ENCODE measurements at places on chromosomes 5 and 9.

DNA sequence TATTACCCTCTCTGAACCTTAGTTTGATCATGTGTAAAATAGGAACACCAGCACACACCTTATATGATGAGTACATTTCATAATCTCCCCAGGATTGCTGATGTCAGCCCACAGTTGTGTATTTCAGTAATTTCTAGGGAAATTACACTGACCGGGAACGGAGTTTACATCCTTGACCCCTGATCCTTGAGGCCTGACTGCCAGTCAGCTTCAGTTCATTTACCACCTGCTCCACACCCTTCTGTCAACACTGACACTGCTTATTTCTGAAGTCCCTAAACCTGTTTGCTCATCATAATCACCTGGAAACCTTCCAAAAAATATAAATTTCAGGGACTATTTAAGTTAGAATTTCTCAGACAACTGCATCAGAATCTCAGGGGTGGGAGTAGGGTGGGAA lies 55.3 kb downstream of the ZNF622 start:
- DNase-seq = no peak

- DNase-seq = no peak
Measured at GRCh38 chr5:60842871-60843385, 1.1 kb downstream of the ELOVL7 start.

DNA sequence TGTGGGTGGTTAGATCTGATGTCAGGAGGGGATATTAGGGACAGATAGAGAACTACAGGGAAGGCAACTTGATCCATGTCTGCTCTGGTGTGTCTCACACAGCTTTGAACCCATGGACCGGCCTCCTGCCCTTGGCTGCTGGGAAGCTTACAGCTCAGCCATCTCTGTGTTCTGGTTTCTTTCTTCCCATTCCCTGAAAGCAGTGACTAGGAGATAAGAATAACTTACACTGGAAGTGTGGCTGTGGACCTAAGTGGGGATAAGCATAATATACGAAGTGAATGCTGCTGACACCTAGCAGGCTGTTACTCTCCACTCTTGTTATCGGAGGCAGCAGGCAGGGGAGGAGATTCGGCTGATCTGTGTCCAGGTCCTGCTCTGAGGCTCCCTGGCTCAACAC lies 282.3 kb upstream of the TUT7 start:
- DNase-seq = no peak

DNA sequence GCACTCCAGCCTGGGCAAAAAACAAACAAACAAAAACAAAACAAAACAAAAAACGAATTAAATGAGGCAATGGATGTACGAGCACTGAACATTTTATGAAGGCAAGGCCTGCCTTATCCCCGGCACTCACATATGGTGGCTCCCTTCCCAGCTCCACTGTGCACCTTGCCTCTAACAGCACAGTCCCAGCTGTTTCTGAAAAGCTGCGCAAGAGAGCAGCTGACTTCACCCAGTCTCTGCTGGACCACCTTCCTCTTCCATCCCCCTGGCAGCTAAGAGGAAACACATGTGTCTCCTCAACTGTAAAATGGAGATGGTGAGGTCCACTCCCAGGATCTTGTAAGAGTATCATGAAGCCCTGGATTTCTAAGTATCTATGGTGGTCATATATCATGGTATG lies 100.7 kb downstream of the KLF4 start:
- no peak for DNase-seq

DNA sequence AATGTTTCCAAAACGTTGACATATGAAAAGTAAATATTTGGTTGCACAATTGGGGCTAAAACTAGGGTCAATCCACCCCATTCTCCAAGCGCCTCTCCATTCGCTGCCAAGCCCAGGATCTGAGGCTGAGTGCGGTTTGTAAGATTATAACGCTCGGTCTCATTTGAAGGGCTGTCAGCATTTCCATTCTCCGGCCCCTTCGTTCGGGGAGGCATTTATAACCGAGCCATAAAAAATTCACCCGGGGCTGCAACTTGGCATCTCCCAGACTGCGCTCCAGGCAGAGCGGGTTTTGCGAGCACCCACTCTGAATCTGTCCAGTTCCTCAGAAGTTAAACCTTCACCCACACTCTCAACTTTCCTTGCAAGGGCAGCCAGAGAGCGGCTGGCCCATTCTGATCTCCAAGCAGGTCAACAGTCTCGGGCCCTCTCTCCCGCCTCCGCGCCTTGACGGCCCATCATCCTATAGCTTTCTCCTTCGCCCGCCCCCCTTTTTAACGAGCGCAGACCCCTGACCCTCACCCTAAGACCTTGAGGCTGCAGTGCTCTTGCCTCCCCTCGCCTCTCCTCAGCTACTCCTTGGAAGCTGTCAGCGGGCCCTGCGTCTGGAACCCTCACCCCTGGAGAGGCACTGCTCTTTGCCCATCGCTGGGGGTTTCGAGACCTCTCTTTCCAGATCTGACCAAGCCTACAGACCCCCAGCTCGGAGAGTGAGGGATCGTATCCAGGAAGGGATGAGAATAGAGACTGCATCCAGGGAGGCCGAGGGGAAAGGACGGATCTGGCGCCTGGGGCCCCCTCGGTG lies 1.1 kb downstream of the SLIT3 start:
- no peak for DNase-seq

- DNase-seq = no peak
Measured at GRCh38 chr5:122412966-122413365, 100.9 kb downstream of the SNCAIP start.

GRCh38 chr5:135576075-135576599 lies 2.7 kb downstream of the CXCL14 start:
- DNase-seq = no peak

GRCh38 chr5:1538276-1538675 lies 14.5 kb upstream of the LPCAT1 start:
- no peak for DNase-seq

GRCh38 chr5:60076746-60077145 lies 183.2 kb upstream of the PDE4D start:
- DNase-seq = no peak

GRCh38 chr5:71658916-71659662 lies 60.0 kb upstream of the CARTPT start:
- no peak for DNase-seq

DNA sequence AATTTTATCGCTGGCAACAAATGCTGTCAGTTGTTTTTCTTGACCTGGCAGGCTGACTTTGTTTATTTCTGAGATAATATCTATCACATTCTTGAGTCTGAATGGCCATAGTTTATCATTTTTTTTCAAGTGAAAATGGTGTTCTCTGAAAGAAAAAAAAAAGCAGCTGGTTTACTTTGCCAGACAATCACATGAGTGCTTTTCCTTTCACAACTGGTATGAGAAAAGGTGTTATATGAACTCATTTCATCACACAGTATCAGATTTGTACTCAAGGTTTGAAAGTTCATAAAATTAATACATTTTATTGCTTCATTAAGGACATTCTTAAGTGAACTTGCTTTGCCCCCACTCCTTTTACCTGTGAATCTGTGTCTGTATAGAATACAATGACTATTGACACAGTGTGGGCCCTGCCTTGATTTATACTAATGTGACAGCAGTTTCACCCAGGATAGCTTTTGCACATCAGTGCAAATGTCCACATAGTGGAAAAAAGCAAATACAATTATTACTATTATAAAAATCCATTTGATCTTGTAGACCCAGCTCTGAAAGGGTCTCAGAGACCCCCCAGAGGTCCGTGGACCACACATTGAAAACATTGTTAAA lies 33.1 kb upstream of the PRLR start:
- no peak for DNase-seq

DNA sequence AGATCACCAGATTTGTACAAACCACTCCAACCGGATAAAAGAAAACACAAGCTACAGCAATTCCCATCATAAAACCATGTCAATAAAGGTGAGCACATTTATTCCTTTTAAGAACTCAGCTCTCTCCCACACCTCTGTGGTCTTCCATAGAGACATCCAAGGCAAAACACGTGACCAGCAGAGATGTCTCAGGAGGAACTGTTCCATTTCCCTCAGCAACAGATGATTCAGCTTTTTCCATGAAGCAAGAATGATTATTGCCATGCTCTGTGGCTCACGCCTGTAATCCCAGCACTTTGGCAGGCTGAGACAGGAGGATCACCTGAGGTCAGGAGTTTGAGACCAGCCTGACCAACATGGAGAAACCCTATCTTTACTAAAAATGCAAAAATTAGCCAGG lies 15.8 kb downstream of the GZMK start:
- DNase-seq = no peak

DNA sequence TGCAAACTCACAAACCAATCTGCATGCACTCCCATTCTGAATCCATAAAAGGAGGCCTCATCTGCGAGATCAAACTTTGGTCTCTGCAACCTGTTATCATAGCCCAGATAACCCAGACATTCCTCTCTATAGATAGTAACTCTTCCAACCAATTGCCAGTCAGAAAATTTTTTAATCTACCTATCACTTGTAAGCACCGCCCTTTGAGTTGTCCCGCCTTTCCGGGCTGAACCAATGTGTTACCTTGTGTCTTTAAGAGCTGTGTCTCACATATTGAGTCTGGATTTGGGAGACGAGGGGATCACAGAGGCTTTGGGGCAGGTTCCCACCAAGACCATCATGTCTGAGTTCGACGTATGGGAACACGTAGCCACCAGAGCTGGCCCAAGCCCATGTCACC lies 91.1 kb upstream of the PPP1R26 start:
- no peak for DNase-seq

- no peak for DNase-seq
Measured at GRCh38 chr5:15501091-15501791, 1.3 kb downstream of the FBXL7 start.

GRCh38 chr5:111427762-111428161 lies 84.6 kb downstream of the STARD4 start:
- DNase-seq = no peak

- DNase-seq = no peak
Measured at GRCh38 chr5:142495531-142495930, 170.7 kb upstream of the SPRY4 start.

DNA sequence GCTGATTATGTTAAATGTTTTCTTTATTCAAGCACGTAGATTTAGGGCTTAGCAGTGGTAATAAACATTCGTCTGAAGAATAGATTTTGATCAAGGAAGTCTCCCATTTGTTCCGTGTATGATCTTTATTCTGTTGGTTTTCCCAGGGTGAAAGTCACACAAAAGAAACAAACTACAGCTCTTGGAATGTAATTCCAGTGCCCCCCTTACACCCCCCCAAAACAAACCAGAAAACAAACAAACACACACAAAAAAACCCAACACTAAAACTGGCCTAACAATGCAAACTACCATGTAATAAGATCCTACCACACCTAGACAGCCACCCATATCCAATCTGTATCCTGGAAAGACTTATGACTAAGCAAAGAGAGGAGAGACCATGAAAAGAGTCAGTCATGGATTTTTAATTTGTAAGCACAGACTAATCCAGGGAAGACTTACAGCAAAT lies 196.2 kb upstream of the ELL2 start:
- no peak for DNase-seq

DNA sequence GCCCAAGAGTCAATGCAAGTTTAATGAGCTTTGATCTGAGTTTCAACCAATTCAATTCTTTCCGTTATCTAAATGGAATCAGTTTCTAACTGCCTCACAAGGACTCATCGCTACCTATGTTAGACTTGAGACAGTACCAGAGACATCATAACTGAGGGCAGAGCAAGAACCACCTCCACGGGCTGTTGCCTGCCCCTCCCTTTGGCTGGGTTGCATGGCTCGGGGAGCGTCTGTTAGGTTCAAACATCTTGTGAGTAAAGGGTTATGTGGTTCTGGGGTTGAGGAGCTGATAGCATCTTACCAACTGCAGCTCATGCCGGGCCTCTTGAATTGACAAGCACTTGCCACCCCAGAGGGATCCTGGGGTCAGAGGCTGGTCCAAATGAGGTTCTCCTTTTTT lies 457.9 kb downstream of the ENC1 start:
- DNase-seq = no peak

- DNase-seq = no peak
Measured at GRCh38 chr9:97484134-97484533, 17.3 kb upstream of the TMOD1 start.

- DNase-seq = peak; percentile 44
Measured at GRCh38 chr9:89548071-89548638, 50.2 kb upstream of the SEMA4D start.

- DNase-seq = no peak
Measured at GRCh38 chr9:114837923-114838322, 32.1 kb upstream of the TNFSF15 start.

DNA sequence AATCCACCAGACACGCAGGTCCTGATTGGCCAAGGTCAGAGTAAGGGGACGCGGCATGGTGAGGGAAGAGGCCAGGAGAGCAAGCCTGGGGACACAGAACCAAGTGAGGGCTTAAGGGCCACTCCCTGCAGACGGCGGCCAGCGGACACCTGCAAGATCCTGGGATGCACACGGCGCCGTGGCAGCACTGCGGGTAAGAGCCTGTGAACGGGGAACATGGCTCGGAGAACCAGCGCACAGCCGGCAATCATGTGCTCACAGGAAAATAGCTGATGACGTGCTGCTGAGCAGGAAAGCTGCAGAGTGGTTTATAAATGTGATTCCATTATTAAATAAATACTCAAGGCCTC lies 27.0 kb upstream of the NSMF start:
- DNase-seq = no peak

DNA sequence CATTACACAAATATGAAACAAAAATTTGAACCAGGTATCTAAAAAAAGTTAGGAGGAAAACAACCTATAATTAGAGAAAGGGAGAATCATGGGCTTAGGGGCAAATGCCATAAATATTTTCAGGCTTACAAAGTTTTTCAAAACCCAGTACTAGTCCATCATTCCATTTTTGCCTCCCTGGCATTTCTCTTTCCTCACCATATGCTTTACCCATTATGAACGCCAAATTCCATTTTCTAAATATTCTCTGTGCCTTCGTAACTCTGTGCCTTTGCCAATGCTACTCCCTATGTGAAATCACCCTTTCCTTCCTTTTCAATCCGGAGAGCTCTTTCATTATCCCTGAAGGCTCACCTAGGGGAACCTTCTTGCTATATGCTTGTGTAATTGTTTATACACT lies 434.1 kb downstream of the ZSWIM6 start:
- DNase-seq = no peak

- no peak for DNase-seq
Measured at GRCh38 chr5:102450313-102450990, 48.3 kb downstream of the SLCO6A1 start.

DNA sequence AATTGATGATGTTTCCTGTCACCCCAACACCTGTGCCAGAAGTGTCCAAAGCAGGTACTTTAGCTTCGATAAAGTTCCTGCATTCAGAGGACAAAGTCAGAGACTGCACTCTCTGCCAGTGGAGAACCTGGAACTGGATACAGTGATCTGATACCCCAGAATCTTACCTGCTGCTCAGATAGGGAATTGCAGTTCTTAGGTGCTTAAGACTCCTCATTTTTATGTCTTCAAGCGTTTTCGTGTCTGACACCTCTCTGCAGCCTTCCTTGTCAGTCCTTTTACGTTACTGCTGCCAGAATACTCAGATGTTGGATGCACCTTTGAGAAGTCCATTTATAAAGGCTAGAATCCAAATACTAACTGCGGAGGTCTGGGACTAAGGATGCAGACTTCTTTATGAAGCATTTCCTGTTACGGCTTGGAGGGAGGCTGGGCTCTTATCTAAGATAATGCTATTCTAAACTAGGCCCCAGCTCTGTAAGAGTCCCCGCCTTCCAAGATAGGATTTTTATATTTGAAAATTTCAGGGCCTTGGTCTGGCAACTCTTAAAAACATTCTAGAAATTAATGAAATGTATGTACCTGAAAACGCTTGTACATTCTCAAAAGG lies 1.9 kb downstream of the ISOC1 start:
- peak; percentile 46 for DNase-seq

GRCh38 chr9:34331196-34331595 lies 1.8 kb downstream of the NUDT2 start:
- DNase-seq = no peak

- DNase-seq = peak; percentile 84
Measured at GRCh38 chr9:96566498-96567202, 53.0 kb downstream of the CDC14B start.

- DNase-seq = no peak
Measured at GRCh38 chr5:53076014-53076583, 33.5 kb downstream of the MOCS2 start.

All from erythroblast (primary cell).